Prostate gland (tissue), 2 donors: ENCODE measurements at places on chromosomes 16 and 17. TPM values are rescaled to one million over a fixed set of nuclear protein-coding genes. Genes with fewer than 3 reads are reported as not detected.

DNA sequence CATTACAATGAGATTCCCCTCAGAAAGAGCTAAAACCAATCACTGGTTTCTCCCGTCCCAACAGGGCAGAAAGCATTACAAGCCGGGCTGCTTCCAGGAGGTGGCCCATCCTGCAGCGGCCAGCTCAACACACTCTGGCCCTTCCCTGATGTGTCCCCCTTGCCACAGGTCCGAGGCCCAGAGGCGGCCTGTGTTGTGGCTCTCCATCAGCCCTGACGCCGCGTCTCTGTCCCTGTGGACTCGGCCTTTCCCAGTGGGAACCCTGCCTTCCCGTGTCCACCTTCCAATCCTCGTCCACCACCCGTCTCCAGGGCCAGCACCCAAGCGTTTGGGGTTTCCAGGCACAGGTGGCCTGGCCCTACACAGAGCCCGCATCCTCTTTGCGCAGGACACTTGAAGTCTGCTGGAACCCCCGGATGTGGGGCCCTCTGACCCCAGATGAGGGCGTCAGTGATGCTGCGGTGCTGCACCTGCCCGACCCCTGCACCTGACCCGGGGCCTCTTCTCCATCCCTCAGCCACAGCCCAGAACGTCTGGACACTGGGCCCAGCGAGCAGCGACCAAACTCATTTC, 21.1 kb downstream of the RAB40B start:
- H3K36me3 ChIP-seq: no peaks in the 10 kb centered on the region
- H3K4me1 ChIP-seq: no peaks in the 10 kb centered on the region
- no peak overlapping the region for H3K27ac ChIP-seq
- no peak overlapping the region for H3K4me3 ChIP-seq
- no peak for DNase-seq

- no peak overlapping the region for H3K4me3 ChIP-seq
- no peak for DNase-seq
Measured at GRCh38 chr17:58488428-58488890, 251 bp upstream of the HSF5 start.

DNA sequence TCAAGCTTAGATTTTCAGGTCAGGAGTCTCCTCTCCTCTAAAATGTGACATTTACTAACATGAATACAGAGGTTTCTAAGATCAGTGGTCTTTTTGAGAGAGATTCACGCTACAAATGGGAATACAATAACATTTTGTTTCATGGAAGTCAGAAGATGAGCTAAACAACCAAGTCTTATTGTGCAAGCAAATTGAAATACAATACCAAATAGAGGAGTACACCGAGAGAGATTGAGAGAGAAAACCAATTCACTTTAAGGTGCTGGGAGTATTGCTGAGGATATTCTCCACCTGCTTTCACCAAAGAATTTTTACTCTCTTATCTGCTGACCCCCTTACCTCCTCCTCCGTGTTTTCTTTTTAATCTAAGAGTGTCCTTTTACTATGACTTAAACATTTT, 11.5 kb downstream of the VEZF1 start:
- H3K4me3 ChIP-seq: no peak overlapping the region
- H3K36me3 ChIP-seq: peaks cover 11% of the 10 kb centered on the region
- H3K27ac ChIP-seq: no peak overlapping the region
- H3K27me3 ChIP-seq: no peaks in the 10 kb centered on the region

GRCh38 chr16:68798398-68798797, 44.9 kb upstream of the TANGO6 start:
- DNase-seq: peak; percentile 44
- H3K27ac ChIP-seq: peak overlapping the region; percentile 21
- H3K4me3 ChIP-seq: no peak overlapping the region
- no peaks in the 10 kb centered on the region for H3K27me3 ChIP-seq
- H3K4me1 ChIP-seq: peaks cover 14% of the 10 kb centered on the region

- no peak for DNase-seq
- no peaks in the 10 kb centered on the region for H3K36me3 ChIP-seq
- H3K4me3 ChIP-seq: no peak overlapping the region
- H3K27ac ChIP-seq: no peak overlapping the region
Measured at GRCh38 chr16:53061256-53061655, 6.5 kb downstream of the CHD9 start.

GRCh38 chr17:57944908-57945307, 10.3 kb downstream of the CUEDC1 start:
- peaks cover 28% of the 10 kb centered on the region for H3K4me1 ChIP-seq
- no peak for DNase-seq
- peak overlapping the region; percentile 87 for H3K27ac ChIP-seq
- H3K4me3 ChIP-seq: no peak overlapping the region
- H3K36me3 ChIP-seq: no peaks in the 10 kb centered on the region
- no peaks in the 10 kb centered on the region for H3K27me3 ChIP-seq

DNA sequence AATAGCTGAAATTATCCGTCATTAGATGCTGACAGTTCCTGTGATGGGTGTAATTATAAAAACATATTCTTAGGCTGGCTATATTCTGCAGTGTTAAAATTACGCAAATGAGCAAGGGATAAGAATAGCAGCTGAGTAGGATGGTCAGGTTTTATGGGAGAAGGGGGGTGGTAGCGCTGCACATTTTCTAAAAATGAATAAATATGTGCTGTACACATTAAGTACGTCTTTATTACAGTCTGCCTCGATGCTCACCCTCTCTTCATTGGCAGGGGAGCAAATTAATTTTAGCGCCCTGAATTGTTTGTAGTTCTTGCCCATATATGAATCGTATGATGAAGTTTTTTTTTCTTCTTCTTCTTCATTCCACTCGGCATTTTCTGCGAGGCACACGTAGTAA, 244.2 kb downstream of the SNX29 start:
- H3K4me1 ChIP-seq: no peaks in the 10 kb centered on the region
- no peak overlapping the region for H3K27ac ChIP-seq
- no peak for DNase-seq
- no peak overlapping the region for H3K4me3 ChIP-seq
- no peaks in the 10 kb centered on the region for H3K36me3 ChIP-seq
- no peaks in the 10 kb centered on the region for H3K27me3 ChIP-seq

SOST gene
- total RNA-seq: not detected

C17orf113 gene
- total RNA-seq: 4.2 TPM
